ENCODE measurements at places on chromosomes 2 and 18.

- DNase-seq, result no peak
Observed at GRCh38 chr18:51323961-51324360, 126.5 kb upstream of the MEX3C start.

DNA sequence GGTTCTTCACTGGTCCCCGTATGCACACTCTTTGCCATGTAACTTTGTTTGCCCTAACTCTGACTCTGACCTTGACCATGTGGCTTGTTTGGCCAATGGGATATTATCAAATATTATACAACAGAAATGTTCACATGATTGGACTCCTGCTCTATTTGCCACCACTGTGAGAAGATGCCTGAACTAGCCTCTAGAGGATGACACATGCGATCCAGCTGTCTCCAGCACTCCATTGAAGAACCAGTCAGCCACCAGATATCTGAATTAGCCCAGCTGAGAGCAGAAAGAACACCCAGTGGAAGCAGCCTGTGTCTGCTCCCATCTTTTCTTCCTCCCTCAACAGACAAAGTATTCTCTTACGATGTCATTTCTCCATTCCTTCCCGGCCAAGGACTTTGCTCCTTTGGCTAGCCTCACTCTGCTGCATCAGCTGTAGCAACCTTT, 412.1 kb downstream of the IRS1 start:
- no peak for DNase-seq

- DNase-seq, result no peak
Observed at GRCh38 chr18:13520306-13520705, 206.1 kb downstream of the FAM210A start.

GRCh38 chr2:213007290-213007838, 144.0 kb downstream of the IKZF2 start:
- DNase-seq, result no peak

DNA sequence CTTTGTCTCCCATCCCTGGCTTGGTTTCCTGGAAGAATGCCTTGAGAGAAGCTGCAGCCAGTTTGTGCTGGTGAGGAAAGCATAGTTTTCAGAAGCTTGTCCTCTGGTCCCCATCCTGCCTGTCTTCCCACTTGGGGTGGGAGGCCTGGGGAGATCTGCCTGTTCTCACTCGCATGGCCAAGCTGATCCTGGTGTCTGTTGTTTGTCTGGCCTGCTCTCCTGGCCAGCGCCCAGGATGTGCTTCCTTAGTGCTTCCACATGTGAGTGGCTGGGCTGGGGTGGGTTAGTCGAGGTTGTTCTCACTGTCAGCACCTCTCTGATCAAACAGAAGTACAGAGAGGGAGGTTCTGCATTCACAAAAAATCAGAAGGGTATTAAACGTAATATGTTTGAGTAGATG, 49.5 kb downstream of the PTPRM start:
- DNase-seq, result no peak

- DNase-seq, result no peak
Observed at GRCh38 chr2:220107380-220107791, 480.0 kb downstream of the SLC4A3 start.

- DNase-seq, result no peak
Observed at GRCh38 chr18:48818329-48819254, 132.2 kb downstream of the SMAD7 start.

DNA sequence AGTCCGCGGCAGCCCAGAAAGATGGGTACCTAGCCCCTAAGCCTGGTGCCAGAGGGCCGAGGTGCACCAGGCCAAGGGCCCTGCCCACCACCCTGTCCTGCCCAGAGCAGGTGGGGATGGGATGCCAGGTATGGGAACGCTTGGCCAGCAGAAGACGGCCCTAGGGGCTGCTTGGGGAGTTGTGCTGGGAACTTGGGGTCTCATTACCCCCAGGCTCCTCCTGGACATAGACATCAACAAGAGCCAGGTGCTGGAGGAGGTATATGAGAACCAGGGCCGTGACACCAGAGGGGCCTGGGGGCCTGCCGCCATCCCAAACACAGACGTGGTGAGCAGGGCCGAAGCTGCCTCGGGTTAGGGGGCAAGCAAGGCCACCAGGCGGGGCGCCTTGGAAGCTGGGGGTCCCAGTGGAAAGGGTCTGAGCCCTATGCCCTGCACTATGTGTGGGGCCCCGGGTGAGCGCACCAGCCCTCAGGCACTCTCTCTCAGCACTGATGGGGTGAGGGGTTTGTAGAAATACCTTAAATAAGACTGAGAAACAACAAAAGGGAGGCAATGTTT, 46.9 kb downstream of the FER1L5 start:
- DNase-seq, result no peak

- DNase-seq, result no peak
Observed at GRCh38 chr2:157414050-157414449, 29.8 kb downstream of the CYTIP start.

Measured in ACHN (cell line).